RWPE2 (cell line): ENCODE measurements at places on chromosomes 5 and 9.

DNA sequence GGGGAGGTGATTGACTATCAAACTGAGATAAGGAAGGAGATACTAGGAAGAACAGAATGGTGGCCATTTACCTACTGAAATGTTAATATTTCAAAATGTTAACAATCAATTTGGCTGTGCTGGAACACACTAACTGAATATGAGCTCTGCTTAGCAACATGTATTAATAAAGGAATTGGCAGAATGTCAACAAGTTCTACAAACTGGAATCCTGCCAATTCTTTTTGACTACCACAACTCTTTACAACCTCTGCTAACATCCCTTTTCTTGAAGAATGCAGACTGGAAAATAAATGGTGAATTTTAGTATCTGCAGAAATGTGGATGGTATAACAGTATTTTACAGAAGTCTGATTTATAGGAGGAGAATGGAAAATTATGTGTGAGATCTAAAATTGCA lies 446.4 kb downstream of the ISL1 start:
- H3K27ac ChIP-seq: peak overlapping the region; percentile 95
- H3K4me1 ChIP-seq: peaks cover 25% of the 10 kb centered on the region
- H3K27me3 ChIP-seq: no peaks in the 10 kb centered on the region

GRCh38 chr9:128098297-128099230 lies 29.0 kb downstream of the PTGES2 start:
- H3K4me1 ChIP-seq: peaks cover 24% of the 10 kb centered on the region
- H3K27ac ChIP-seq: peak overlapping the region; percentile 74
- DNase-seq: peak; percentile 97

GRCh38 chr5:172436879-172437369 lies 17.4 kb downstream of the SH3PXD2B start:
- no peak overlapping the region for H3K27ac ChIP-seq
- H3K27me3 ChIP-seq: no peaks in the 10 kb centered on the region
- H3K36me3 ChIP-seq: peaks cover 9% of the 10 kb centered on the region
- H3K4me3 ChIP-seq: no peak overlapping the region

DNA sequence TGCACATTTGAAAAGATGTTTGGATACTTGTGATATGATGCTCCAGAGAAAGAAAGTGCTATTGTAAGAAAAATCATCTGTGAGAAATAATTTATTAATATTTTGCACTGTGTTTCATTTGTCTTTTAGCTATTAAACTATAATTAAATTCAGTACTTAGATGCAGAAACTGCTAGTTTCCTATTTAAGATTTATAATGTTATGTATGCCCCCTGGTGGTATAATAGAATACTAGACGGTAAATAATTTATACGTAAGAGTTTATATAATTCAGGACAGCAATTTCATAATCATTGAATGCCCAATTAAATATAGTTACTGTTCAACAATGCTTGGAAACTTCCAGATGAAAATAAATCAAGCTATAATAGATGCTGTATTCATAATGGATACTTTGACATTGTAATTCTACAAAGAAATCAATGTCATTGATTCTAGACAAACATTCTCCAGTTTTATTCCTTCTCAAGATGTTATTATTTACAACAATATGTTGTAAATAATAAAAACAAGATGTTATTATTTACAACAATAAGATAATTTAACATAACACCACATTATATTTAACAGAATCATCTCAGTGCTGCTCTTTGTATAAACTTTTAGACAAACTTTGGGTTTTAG lies 101.0 kb downstream of the TMEM232 start:
- no peaks in the 10 kb centered on the region for H3K36me3 ChIP-seq
- H3K27ac ChIP-seq: no peak overlapping the region
- H3K4me3 ChIP-seq: no peak overlapping the region
- no peaks in the 10 kb centered on the region for H3K4me1 ChIP-seq
- no peak for DNase-seq

- no peaks in the 10 kb centered on the region for H3K27me3 ChIP-seq
- H3K27ac ChIP-seq: peak overlapping the region; percentile 6
- no peaks in the 10 kb centered on the region for H3K36me3 ChIP-seq
Measured at GRCh38 chr9:35042081-35042604, 30.3 kb downstream of the VCP start.

DNA sequence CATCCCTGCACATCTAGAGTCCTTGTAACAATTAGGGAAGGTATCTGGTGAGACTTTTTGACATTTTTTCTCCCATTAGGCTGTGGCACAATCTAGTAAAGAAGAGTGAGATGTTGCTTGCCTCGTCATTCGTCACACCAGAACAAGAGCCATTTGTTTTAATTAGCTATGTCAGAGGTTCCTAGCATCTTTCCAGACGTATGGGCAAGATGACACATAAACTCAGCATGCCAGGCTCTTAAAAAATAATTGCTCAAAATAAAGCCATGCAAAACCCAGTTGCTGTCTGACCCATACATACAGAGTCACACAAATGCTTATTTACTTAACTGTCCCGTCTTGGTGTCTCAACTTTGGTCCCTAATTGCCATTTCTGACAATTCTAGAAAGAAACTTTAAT lies 125.9 kb downstream of the TRPM3 start:
- H3K4me1 ChIP-seq: no peaks in the 10 kb centered on the region
- H3K36me3 ChIP-seq: no peaks in the 10 kb centered on the region
- no peaks in the 10 kb centered on the region for H3K27me3 ChIP-seq
- no peak overlapping the region for H3K4me3 ChIP-seq
- DNase-seq: no peak

GRCh38 chr9:14212077-14212476 lies 101.9 kb downstream of the NFIB start:
- no peak for DNase-seq
- no peak overlapping the region for H3K4me3 ChIP-seq
- peak overlapping the region; percentile 95 for H3K27ac ChIP-seq
- no peaks in the 10 kb centered on the region for H3K27me3 ChIP-seq
- peaks cover 1% of the 10 kb centered on the region; the same call in 1 of the 2 replicates for H3K36me3 ChIP-seq

DNA sequence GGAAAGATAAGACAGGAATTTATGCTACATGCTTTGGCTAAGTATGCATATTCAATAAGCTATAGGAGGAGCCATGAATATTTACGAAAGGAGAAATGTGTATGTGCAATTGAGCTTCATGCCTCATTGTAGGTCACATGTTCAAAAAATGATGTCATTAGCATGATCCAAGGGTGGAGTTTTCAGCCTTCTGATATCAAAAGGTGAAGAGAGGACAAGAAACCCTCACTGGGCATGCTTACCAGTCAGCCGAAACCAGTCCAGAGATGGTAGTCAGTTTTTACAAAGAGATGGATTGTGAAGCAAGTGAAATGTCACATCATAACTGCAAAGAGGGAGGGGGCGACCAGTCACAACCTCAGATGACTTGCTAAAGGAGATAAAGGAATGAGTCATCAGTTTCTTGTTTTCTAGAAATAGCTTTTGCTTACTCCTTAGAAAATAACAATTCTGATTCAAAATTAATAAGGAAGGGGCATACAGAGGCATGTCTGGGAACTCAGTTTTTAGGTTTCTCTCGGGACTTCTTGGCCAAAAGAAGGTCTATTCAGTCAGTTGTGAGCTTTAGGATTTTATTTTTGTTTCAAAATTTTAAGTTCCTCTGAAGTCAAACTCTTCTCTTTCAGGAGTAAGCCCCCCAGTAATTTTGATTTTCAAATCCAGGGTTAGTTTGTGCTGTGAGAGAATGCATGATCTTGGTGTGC lies 1067.8 kb upstream of the EDIL3 start:
- H3K4me1 ChIP-seq: no peaks in the 10 kb centered on the region
- DNase-seq: no peak
- no peak overlapping the region for H3K27ac ChIP-seq
- no peaks in the 10 kb centered on the region for H3K36me3 ChIP-seq
- no peak overlapping the region for H3K4me3 ChIP-seq

DNA sequence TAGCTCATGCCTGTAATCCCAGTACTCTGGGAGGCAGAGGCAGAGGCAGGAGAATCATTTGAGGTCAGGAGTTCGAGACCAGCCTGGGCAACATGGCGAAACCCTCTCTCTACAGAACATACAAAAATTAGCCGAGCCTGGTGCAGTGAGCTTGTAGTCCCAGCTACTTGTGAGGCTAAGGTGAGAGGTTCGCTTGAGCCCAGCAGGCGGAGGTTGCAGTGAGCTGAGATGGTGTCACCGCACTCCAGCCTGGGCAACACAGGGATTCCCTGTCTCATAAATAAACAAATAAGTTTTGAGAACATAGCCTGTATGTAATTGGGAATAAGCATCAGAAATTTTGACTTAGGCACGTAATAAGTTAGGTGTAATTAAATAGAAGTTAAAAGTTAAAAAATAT lies 971.7 kb upstream of the COX7C start:
- DNase-seq: no peak
- no peaks in the 10 kb centered on the region for H3K27me3 ChIP-seq
- H3K4me1 ChIP-seq: no peaks in the 10 kb centered on the region
- H3K36me3 ChIP-seq: no peaks in the 10 kb centered on the region
- no peak overlapping the region for H3K27ac ChIP-seq

DNA sequence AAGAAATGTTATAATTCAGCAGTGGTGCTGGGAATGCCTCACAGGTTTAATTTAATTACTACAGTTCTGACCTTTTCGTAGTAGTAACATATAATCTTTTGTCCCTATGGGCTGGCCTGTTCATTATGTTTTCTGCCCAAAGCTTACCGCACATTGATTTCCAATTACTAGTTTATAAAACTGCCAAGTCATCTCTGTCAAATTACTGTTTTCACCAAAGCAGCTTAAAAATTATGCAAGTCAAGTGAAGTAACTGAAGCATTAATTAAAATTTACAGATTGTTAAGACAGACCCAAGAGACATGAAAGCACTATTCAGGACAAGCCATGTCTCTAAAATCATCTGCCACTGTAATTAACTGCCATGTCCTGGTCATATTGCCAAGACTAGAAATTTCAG lies 93.9 kb upstream of the FTMT start:
- DNase-seq: no peak
- H3K27ac ChIP-seq: no peak overlapping the region
- no peaks in the 10 kb centered on the region for H3K4me1 ChIP-seq
- no peaks in the 10 kb centered on the region for H3K27me3 ChIP-seq

DNA sequence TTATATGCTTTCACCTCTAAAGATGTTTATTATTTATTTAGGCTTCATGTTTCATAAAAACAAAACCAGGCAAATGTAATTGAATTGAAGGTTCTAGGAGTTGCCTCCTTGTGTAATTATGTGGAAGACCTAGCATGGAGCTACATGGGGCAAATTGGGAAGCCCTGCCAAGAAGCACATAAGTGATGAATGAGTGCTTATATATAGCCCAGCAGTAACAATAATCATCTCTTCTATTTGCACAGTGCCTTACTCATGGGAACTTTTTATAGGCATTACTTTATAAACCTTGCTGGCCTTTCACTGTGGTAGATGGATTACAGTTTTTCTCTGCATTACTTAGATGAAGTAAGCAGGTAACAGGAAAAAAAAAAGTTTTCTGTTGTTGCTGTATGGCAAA lies 40.0 kb upstream of the GRAMD2B start:
- peaks cover 25% of the 10 kb centered on the region for H3K4me1 ChIP-seq
- H3K27me3 ChIP-seq: no peaks in the 10 kb centered on the region
- H3K4me3 ChIP-seq: no peak overlapping the region
- no peaks in the 10 kb centered on the region for H3K36me3 ChIP-seq
- no peak overlapping the region for H3K27ac ChIP-seq
- no peak for DNase-seq

GRCh38 chr5:34555699-34556508 lies 100.2 kb upstream of the RAI14 start:
- H3K27me3 ChIP-seq: no peaks in the 10 kb centered on the region
- H3K4me3 ChIP-seq: no peak overlapping the region
- peaks cover 7% of the 10 kb centered on the region for H3K4me1 ChIP-seq
- H3K27ac ChIP-seq: no peak overlapping the region

- H3K27ac ChIP-seq: no peak overlapping the region
- no peak overlapping the region for H3K4me3 ChIP-seq
- DNase-seq: no peak
Measured at GRCh38 chr9:36843964-36844363, 190.1 kb downstream of the PAX5 start.

- DNase-seq: no peak
- H3K4me3 ChIP-seq: no peak overlapping the region
- no peak overlapping the region for H3K27ac ChIP-seq
- H3K4me1 ChIP-seq: no peaks in the 10 kb centered on the region
- H3K36me3 ChIP-seq: no peaks in the 10 kb centered on the region
Measured at GRCh38 chr5:85472749-85473148, 1088.1 kb upstream of the EDIL3 start.

GRCh38 chr5:122155546-122155945 lies 26.2 kb downstream of the ZNF474 start:
- no peak overlapping the region for H3K4me3 ChIP-seq
- no peak overlapping the region for H3K27ac ChIP-seq
- H3K36me3 ChIP-seq: no peaks in the 10 kb centered on the region
- no peaks in the 10 kb centered on the region for H3K27me3 ChIP-seq
- H3K4me1 ChIP-seq: peaks cover 6% of the 10 kb centered on the region

DNA sequence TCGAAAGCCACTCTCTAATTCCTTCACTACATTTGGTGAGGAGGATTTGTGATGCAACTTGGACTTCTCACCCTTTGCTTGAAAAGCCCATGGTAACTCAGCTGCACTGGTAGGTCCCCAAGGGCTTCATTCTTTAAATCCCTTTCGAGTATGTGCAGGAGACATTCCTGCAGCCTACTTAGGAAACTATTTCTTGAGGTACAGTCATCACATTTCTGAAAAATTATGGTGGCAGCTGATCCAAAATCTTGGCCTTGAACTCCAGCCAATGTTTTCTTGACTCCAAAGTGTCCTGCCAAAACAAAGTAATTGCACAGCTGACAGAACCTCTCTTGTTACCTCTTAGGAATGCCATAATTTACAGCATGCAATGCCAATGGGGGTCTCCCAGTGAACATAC lies 99.7 kb downstream of the NPR3 start:
- no peak overlapping the region for H3K27ac ChIP-seq
- no peaks in the 10 kb centered on the region for H3K27me3 ChIP-seq
- peaks cover 14% of the 10 kb centered on the region for H3K4me1 ChIP-seq
- DNase-seq: no peak
- H3K4me3 ChIP-seq: no peak overlapping the region

DNA sequence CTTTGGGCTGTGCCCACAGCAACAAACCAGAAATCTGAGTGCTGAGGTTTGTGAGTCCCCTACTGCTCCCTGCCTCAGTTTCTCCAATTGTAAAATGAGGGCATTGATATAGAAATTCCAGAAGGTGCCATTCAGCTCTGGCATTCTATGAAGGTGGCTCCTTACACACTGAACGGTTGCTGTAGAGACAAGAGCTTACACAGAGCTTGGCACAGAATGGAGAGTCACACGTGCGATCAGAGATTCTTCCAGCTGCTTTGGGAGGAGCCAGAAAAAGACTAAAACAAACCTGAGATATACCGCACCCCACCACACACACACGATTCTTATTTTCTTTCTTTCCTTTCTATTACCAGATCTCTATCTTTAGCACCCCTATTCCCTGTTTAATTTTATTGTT lies 122.7 kb downstream of the SLIT3 start:
- H3K4me3 ChIP-seq: no peak overlapping the region
- H3K27me3 ChIP-seq: no peaks in the 10 kb centered on the region

DNA sequence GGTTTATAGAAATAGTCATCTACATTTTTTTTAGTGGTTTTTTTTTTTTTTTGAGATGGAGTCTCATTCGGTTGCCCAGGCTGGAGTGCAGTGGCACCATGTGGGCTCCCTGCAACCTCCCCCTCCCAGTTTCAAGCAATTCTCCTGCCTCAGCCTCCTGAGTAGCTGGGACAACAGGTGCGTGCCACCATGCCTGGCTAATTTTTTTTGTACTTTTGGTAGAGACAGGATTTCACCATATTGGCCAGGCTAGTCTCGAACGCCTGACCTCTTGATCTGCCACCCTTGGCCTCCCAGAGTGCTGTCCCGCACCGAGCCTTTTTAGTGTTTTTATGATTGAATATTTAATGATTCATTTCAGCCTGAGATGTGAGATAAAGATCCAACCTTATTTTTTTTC lies 27.3 kb downstream of the ANKRD33B start:
- no peaks in the 10 kb centered on the region for H3K27me3 ChIP-seq
- H3K4me3 ChIP-seq: no peak overlapping the region
- no peak overlapping the region for H3K27ac ChIP-seq
- peaks cover 29% of the 10 kb centered on the region for H3K4me1 ChIP-seq
- no peaks in the 10 kb centered on the region for H3K36me3 ChIP-seq
- DNase-seq: no peak
